ENCODE measurements at places on chromosomes 2 and 18.

GRCh38 chr2:132542953-132543569 lies 126.5 kb downstream of the GPR39 start:
- DNase-seq: no peak

GRCh38 chr18:58788971-58789875 lies 75.5 kb upstream of the ZNF532 start:
- no peak for DNase-seq

GRCh38 chr18:7980136-7980535 lies 413.0 kb downstream of the PTPRM start:
- no peak for DNase-seq

DNA sequence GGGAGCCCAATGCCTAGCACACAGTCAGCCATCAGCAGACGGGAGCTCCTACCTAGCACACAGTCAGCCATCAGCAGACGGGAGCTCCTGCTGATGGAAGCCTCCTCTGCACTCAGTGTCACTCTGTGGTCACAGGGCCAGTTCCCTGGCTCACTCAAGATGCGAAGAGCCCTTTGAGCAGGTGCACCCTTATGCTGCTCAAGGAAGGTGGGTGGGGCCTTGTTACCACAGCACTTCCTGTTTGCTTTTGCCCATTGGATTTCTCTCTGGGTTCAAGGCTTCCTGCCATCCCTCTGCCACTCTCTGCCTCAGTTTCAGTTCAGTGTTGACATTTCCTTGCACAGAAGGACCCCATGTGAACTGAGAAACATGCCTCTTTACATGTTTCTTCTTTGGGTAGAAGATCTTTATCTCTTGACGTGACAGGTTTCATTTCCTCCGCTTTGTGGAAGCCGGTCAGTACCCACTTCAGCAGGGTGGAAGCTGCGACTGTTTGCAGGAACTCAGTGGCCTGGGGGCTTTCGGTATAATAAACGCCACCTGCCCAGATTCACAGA lies 11.6 kb downstream of the TRIB2 start:
- DNase-seq: no peak

GRCh38 chr2:36615222-36615621 lies 17.3 kb upstream of the FEZ2 start:
- DNase-seq: no peak

DNA sequence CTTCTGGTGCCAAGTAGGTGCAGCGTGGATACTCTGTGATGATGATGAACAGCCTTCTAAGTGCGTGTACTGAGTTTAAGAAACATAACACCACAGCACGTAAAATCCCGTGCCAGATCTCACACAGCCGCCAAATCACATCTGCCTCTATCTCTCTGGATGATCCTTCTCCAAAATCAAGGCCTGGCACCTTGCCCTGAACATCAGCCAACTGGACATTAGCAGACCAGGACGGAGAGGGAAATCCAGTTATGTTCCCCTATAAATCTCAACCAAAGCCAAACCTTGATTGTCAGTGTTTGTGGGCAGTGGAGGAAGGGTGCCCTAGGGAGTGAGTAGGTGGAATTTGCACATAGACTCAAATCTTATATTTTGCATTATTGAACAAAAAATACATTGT lies 164.3 kb downstream of the MIB1 start:
- peak; percentile 56 for DNase-seq

DNA sequence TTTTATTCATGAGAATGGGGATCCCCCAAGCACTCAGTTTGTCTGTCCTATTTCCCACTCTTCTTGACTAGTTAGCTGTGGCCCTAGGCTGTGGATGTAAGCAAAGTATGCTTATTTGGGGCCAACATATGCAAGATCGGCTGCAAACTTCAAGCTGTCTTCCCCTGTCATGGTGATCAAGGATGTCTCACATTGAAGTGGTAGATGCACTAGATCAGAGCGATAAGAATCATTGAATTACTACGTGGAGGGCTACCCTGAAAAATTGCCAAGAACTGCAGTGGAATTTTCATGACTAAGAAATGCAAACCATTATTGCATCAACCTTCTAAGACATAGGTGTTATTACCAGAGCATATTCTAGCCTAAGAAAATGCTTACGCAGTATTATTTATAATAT lies 527.4 kb downstream of the RNF144A start:
- DNase-seq: no peak

DNA sequence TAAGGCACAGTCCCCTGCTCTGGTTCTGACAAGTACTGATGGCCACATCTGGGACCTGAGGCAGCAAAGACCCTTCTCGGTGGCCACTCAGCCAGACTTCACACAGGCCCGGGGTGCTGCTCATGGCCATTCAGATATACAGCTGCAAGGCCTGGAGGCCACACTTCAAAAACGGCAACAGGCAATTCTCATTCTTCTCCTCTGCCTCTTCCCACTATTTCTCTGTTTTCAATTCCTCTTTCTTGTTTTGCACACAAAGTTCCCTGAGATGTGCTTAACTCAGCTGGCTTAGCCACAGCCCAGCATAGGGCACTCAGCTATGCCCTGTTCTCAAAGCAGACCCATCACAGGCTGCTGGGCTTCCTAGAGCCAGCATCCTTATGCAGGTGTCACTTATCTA lies 29.9 kb downstream of the PTPN18 start:
- no peak for DNase-seq

DNA sequence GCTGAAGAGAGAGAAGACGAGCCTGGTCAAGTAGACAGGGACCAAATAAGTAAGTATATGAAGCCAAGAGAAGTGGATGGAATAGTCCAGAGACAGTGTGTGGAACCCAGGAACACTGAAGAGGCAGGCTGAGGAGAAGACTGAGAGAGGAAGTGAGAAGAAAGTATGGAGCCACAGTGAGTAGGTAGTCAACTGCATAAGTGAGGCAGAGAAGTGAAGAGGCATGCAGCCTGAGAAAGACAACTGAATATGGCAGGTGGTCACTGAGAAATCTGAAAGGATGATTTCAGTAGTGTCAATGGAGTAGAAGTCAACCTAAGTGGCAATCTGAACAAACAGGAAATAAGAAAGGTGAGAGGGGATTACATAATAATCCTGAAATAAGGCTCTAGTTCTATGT lies 55.4 kb downstream of the CWC22 start:
- no peak for DNase-seq

GRCh38 chr2:88197732-88198131 lies 27.6 kb downstream of the THNSL2 start:
- DNase-seq: no peak

- no peak for DNase-seq
Measured at GRCh38 chr2:27147935-27148334, 869 bp upstream of the TCF23 start.

GRCh38 chr2:108854484-108854883 lies 67.9 kb downstream of the CCDC138 start:
- no peak for DNase-seq

DNA sequence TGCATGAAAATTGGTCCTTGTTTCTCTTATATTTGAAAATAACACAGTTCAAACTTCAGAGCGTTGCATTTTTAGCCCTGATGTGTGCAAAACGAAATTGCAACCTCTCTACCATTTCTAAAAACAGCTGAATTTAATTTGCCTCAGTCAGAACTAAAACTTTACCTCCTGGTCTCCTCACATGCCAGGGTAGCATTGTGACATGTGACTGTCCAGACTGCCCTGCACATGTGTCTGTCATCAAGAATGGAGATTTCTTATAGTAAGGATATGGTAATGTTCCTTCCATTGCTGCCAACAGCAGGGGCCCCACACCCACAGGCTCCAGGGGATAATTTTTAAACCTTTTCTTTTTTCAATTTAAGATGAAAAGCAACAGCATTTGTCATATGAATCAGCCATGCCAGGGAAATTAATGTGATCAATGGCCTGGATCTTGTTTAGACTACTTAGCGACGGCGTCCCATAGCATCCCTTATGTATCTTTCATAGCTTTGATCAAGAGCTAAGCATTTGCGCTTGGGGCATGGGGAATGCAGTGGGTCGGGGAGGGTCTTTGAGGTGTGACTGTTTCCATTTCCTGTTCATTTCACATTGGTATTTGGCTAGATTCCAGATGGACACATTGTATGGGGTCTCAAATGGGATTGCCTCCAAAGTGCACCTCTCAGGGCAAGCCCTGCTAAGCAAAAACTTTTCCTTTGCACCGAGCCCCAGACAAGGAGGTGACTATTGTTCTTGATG lies 92.4 kb upstream of the RASGRP3 start:
- no peak for DNase-seq

GRCh38 chr2:166802475-166802874 lies 85.8 kb upstream of the XIRP2 start:
- no peak for DNase-seq

GRCh38 chr18:25459814-25460213 lies 107.8 kb upstream of the ZNF521 start:
- DNase-seq: no peak

DNA sequence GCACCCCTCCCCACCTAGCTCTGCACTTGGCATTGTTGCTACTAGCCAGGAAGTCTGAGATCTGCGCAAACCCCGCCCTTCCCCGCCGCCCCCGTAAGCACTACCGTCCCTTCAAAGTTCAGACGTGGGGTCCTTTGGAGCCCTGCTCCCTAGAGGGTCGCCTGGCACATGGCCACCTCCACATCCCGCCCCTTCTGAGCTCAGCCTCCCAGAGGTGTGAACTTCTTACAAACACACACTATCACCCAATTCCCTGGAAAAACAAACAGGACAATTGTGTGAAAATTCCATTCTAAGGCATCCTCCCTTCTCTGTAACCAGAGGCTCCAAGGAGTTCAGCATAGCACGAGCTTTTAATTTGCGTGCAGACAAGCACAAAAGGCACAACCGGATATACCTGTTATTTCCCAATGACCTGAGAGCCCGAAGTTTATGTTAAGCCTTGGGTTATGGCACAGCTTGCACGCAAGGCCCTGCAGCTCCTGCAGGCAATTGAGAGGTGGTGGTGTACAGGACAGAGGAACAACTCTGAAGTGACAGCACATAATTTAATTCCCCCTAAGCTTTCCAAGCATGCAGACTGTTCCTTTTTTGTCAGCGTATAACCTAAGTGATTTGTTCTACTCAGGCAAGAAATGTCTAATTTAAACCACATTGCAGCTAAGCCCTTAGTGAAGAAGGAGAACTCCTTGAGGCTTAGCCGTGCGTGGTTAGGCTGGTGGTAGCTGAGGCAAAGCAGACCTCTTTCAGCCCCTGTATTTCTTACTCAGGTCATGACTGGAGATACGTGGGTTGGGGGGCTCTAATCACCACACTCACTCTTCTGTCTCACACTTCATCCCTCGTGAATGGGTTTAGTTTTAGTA lies 20.3 kb upstream of the CYP1B1 start:
- no peak for DNase-seq

- no peak for DNase-seq
Measured at GRCh38 chr2:19425419-19425818, 67.0 kb upstream of the OSR1 start.
